Activated naive CD4-positive, alpha-beta T cell treated with anti-CD3 and anti-CD28 coated beads, Interleukin-2, amount 10 ng/mL, durations not matched to agents 5 hours and 36 hours (primary cell): ENCODE measurements at places on chromosomes 5 and 9. TPM values are rescaled to one million over a fixed set of nuclear protein-coding genes. Genes with fewer than 3 reads are reported as not detected.

The GPSM1 gene
- total RNA-seq: 7.3 TPM

The SLC25A46 gene
- total RNA-seq: 41.6 TPM

The BTNL3 gene
- not detected for total RNA-seq

The KIF12 gene
- not detected for total RNA-seq

The PCDHB7 gene
- total RNA-seq: not detected

The OTULINL gene
- 37.0 TPM for total RNA-seq

The FBN2 gene
- total RNA-seq: not detected

The ANAPC2 gene
- total RNA-seq: 65.5 TPM

The GPR151 gene
- not detected for total RNA-seq

The LEAP2 gene
- 4.0 TPM for total RNA-seq

The GFRA3 gene
- total RNA-seq: 0.17 TPM

The FAM170A gene
- not detected for total RNA-seq

The FCN2 gene
- not detected for total RNA-seq

The ENHO gene
- total RNA-seq: not detected

The SAXO1 gene
- total RNA-seq: not detected

The DOK3 gene
- 2.1 TPM for total RNA-seq
